Kasumi-1 (cell line): ENCODE measurements at places on chromosomes 2 and 18.
A peak's percentile ranks its signal among the peaks of the same experiment; 100 is the strongest.

DNA sequence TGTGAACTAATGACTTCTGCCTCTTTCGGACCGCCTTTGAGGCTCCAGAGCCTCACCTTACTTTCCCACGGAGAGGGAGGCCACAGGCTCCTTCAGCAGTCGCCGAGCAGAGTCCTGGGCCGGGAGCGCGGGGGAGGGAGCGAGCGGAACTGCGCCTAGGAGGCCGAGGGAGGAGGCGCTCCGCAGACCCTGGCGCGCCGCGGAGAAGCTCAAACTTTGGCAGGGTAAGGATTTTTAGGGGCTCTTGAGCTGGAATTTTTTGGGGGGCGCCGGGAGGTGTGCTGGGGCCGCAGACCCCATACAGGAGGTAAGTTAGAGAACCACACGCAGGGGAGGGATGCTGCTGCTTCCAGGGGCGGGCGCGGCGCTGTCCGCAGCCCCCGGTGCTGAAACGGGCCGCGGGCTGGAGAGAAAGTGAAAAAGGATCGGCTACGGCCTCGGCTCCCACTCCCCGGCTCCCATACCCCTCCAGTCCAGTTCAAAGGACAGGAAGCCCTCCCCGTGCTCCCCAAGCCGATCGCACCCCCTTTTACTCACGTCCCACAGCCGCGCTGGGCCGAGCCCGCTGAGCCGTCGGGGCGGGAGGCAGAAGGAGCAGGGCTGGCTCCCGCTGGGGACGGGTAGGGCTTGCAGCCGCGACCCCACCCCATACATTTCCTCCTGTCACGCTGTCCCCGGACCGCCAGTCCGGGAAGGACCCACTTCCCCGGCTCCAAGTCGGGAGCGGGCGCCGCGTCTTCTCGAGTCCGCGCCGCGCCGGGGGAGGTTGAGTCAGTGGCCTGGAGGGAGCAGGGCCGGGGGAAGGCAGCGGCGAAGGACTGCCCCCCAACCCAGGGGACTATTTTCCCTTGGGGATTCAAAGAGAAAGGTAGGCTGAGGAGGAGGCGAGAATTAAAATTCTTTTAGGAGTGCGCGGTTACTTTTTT is at the start of gene CNGA3:
CNGA3 (plus strand) TSS at position 146 of the 926 bp plus-strand sequence. CDS start 23,520 bp downstream, outside the sequence.
- DNase-seq, result no peak

GRCh38 chr2:222969491-222969890 is 82.5 kb upstream of the KCNE4 start:
- peak; percentile 2 for DNase-seq

GRCh38 chr2:96105994-96106715 is 10.2 kb downstream of the ADRA2B start:
- no peak for DNase-seq

- no peak for DNase-seq
Observed at GRCh38 chr2:24683408-24683807, 109.8 kb downstream of the PTRHD1 start.

- DNase-seq, result no peak
Observed at GRCh38 chr2:168312036-168312822, 64.8 kb upstream of the STK39 start.

- DNase-seq, result no peak
Observed at GRCh38 chr2:155256803-155257202, 558.3 kb downstream of the KCNJ3 start.

DNA sequence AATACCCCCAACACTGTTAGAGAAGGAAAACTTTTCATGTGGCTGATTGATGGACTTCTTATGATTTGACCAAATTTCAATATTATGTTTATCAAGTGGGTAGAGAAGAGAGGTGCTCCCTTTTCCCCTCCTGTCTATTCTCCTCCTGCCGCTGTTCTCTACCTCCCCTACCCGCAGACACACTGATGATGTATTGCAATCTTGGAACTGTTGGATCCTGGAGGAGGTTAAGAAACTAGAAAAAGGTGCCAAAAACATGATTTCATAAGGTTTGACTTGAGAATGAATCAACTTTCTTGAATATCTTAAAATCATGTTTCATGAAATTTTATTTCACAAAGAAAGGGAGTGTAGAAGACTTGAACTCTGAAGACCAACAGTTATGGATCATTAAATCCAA is 125.8 kb downstream of the MEIS1 start:
- no peak for DNase-seq

DNA sequence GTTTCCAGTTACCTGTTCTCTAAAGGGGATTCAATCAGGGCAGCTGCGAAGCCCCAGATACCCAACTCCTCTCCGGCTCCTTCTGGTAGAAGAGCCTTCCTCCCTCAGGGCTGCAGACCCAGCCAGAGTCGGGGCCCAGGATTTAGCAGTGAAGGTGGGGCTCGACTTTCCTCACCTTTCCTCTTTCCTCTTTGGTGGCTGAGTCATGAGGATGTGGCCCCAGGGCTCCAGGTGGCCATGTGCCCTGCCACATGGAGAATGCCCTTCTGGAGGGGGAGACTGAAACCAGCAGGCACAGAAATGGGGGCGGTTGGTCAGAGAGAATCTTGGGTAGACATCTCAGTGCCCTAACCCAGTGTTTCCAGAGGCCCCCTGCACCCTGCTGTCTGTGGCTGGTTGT is 402.6 kb downstream of the NBAS start:
- DNase-seq, result no peak

DNA sequence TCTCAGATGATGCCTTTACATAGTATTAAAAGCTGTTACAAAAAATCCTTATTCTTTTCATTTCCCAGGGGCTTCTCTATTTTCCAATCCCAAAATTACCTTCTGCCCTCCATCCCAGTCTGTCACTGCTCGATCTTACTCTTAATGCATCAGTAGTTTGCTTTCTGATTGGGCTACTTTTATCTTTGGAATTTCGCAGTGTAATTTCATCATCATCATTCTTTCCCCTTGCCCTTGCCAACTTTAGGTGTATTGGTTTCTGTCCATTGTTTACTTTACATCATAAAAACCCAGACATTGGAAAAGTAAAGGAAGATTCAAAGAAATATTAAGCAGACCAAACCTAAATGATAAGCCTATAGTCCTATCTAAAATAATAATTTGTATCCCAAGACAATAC is 457.2 kb downstream of the PIK3C3 start:
- DNase-seq, result no peak

DNA sequence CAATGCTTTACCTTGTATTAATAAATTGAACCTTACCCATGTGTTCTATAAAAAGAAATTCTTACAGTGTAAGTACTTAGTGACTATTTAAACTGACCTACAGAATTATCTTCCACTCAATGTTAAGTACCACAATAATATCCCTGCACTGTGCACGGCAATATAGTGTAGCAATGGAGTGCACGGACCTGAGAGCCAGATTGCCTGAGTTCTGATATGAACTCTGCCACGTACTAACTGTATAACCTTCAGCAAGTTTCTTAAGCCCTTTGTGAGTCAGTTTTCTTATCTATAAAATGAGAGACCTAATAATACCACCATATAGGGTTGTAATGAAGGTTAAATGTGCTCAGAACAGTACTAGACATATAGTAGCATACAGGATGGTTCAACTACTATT is 66.2 kb downstream of the GPR39 start:
- DNase-seq, result no peak

- DNase-seq, result no peak
Observed at GRCh38 chr2:70943205-70943871, 7.6 kb downstream of the ATP6V1B1 start.

DNA sequence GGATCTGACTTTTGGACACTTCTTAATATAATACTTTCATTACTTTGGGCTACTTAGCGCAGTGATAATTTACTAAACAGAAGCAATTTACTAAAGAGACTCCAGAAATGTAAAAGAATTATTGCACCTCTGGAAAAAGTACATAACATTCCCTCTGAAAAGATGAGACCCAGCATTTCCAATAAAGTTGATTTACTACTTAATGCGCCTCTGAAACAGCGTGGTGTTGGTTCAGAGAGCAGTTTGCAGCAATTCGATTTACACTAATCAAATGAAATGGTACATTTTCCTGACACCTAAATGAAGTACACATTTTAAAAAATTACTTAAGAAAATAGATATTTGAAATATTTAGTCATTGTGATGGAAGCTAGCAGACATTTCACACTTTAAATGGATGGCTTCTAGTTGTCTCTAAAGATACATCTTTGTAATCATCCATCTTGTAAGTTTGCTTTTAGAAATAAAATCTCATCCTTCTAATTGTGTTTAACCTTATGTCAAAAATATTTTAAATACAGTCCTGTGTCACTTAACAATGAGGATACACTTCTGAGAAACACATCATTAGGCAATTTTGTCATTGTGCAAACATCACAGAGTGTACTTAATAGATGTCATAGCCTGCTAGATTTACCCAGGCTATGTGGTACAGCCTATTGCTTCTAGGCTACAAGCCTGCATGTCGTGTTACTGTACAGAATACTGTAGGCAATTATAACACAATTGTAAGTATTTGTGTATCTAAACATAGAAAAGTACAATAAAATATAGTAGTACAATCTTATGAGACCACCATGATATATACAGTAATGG is 284.6 kb upstream of the UBE2E3 start:
- DNase-seq, result no peak

GRCh38 chr18:49170925-49171505 is 220.2 kb upstream of the SMAD7 start:
- DNase-seq, result peak; percentile 77

- no peak for DNase-seq
Observed at GRCh38 chr2:8437949-8438400, 243.9 kb upstream of the ID2 start.

DNA sequence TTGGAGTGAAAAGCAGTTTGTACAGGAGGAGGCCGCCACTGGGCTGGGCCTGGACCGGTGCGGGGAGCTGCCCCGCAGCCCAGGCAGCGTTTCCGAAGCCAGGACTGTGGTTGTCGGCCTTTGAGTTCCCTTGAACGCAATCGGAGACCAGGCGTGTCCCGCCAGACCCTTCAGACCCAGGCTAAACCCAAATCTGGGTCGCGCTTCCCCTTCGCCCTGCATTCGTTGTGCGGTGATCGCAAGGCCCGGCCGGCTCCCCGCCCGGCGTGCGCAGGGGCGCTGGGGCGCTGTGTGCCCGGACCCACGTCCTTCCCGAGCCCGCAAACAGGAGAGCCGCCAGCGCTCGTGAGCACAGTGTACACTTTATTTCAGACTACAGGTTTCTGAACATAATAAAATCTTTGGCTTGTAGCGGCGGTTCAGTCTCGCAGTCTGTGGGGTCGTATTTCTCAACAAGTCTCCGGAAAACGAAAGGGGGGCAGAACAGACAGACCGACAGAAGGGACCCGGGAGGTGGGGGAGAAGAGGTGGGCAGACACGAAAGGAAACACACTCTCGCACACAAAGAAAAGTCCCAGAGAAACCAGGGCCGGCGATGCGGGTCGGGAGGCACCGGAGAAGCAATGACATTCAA is 5.5 kb downstream of the EN1 start:
- DNase-seq, result no peak

DNA sequence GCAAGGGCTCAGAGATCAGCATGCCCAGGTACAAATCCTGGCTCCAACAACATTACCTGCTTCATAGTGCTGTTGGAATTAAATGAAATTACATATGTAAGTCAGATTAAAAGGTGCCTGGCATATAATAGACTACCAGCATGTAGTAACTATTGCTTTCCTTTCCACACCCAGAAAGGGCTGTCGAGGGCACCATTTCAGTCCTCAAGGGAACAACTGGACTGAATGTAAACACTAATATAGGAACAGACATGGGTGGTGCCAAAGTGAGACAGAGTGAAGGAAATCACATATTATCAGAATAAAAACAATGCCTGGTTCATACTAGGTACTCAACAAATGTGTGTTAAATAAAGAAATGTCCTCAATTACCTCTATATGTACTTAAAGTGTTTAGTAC is 43.3 kb downstream of the FAP start:
- no peak for DNase-seq

DNA sequence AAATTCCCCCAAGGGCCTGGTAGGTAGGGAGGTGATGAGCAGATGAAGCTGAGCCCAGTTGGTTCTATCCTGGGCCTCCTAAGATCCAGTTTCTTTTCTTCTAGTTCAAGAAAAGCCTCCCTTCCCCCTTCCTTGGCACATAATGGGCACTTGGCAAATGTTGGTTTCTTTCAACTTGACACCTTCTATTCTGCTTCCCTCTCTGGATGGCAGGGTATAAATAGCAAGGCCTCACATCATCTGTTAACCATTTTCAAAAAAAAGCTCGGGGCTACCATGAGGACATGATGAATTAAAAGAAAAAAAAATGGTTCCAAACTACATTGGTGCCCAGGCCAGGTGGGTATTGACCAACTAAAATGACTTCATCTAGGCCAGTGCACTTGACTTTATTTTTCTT is 29.9 kb downstream of the CTAGE1 start:
- DNase-seq, result no peak

GRCh38 chr2:24360050-24360962 is at the start of gene ITSN2:
Gene ITSN2 (minus strand): TSS chr2:24360536. CDS start chr2:24328082, 32,454 bp downstream.
- DNase-seq, result peak; percentile 77

GRCh38 chr2:10417551-10418335 is 30.4 kb downstream of the ODC1 start:
- DNase-seq, result no peak

- no peak for DNase-seq
Observed at GRCh38 chr2:202005272-202005887, 28.3 kb upstream of the FZD7 start.

DNA sequence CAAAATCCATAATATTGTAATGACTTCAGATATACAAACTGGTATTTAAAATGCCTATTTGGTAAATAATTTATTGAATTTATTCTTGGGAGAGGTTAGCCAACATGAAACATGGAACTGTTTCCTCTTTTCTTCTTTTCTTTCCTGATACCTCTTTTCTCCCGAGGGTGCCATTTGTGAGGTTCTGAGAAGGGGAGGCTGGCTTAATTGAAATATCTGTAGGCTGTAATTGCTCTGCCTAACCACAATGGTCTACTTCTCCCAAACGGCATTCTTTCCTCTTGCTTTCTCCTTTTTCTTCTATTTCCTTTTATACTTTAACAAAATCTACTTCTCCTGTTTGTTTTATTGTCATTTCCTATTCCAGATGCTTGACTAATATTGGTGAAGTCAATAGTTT is 114.9 kb downstream of the TCF4 start:
- DNase-seq, result no peak

DNA sequence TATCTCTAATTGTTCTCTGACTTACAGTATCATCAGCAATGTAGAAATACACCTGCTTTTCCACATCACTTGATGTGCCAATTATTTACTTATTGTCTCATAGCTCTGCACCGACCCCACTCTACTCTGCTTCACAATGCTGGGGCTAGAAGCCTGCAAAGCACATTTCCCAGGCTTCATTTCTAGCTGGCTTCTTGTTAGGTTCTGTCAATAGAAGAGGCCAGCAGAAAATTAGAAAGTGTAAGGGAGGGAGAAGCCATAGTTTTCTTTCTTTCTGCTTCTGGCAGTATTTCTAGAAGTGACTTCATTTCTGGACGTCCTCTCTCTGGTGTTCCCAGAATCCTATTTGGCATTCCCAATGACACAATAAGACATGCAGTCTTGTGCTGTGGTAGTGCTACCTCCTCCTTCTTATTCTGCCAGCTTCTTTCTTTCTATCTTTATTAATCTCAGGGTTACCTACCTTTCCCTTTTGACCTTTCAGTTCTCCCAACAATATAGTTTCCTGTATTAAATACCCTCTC is 12.5 kb upstream of the TANC1 start:
- DNase-seq, result no peak
